ENCODE measurements at places on chromosomes 5 and 9. TPM values are rescaled to one million over a fixed set of nuclear protein-coding genes. Genes with fewer than 3 reads are reported as not detected.

Gene IFNA13
- total RNA-seq: not detected

Gene AFAP1L1
- 0.11 TPM for total RNA-seq

Gene CD72
- 2.9 TPM for total RNA-seq

DNA sequence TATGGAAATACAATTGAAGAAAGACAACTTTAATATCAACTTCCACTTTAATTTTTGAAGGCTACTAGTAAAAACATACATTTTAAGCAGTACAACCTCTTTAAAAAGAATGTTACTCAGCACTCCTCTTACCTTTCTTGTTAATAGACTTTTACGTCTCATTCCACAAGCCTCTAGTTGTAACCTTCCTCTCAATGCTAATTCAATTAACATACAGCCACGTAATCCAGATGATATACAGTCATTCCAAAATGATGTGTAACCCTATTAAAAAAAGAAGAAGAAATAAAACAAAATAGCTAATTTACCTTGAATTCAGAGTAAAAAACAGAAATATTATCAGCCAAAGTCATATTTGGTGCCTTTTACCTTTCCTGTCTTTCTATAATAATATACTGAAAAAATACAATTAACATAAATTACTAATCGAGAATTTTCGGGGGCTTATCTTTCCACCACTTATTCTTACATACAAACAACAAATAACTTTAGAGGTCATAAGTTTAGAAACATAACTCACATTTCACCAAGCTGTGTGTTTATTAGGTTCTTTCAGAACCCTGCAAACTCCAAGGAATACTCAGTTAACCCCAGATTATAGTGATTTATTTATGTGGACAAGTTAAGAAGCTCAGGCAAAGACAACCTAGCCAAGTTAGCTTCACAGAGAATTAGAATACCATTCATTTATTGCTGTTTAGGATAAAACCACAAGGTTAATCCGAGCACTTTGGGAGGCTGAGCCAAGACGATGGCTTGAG lies 30.3 kb downstream of the GOLPH3 start:
- DNase-seq: no peak

GRCh38 chr5:20604992-20605391 lies 617.0 kb upstream of the CDH18 start:
- DNase-seq: no peak

Measured in CD8-positive, alpha-beta T cell (primary cell).